ENCODE measurements at places on chromosomes 1 and 21.

GRCh38 chr1:153343040-153343681 lies 5.5 kb downstream of the PGLYRP4 start:
- DNase-seq = no peak

GRCh38 chr1:14135070-14135469 lies 435.1 kb downstream of the PRDM2 start:
- DNase-seq = no peak

DNA sequence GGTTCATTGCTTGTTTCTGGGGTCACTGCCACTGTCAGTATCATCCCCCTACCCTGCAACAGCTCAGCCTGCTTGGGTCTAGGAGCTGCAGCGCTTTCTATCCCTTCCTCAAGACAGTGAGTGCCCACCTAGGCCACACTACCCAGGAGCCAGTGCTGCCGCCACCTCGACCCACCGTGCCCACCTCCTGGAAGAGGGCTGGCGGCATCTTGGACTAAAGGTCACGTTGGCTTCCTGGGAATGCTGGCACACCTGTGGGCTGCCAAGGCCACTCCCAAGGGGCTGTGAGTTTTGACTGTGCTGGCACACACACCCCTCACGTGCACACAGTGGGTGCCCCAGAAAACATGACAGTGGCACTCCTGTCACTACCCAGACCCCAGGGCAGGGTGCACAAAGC lies 22.1 kb downstream of the CRYAA start:
- DNase-seq = no peak

- DNase-seq = no peak
Observed at GRCh38 chr1:64469116-64469976, 583 bp upstream of the CACHD1 start.

GRCh38 chr1:237754627-237755026 lies 136.1 kb downstream of the ZP4 start:
- no peak for DNase-seq

DNA sequence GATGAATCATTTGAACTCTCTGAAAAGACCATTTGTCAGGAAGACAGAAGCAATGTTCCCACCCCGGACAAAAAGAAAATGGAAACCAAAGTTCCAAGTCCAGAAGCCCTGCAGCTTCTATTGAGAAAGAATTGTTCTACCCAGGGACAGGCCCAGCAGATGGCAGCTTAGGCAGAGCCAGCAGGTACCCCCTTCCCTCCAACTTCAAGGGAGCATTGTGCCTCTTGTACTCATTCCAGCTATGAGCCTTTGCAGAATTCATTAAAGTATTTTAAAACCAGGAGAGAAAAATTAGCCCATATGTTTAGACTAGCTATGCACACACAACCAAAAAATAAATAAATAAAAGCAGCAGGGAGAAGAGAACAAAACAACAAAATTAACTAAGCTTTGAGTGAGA lies 85.2 kb upstream of the KCND3 start:
- DNase-seq = no peak

GRCh38 chr1:81811757-81812371 lies 11.1 kb downstream of the ADGRL2 start:
- no peak for DNase-seq

- peak; percentile 61 for DNase-seq
Observed at GRCh38 chr21:34846601-34847112, 177.9 kb downstream of the CLIC6 start.

DNA sequence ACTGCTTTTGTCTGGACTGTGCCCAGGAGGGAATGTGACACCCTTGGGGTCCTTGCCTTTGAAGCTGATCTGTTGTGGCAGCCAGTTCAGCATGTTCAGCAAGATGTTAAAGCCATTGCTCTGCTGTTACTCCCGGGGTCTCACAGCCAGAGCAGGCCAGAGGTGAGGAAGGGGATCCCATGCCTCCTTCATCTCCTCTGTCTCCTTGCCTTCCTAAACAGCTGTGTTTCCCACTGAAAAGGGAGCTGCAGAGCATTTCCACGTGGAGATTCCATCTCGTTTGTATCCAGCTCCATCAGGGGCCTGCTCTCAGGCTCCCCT lies 135.8 kb upstream of the COL6A1 start:
- DNase-seq = no peak

- no peak for DNase-seq
Observed at GRCh38 chr1:226656201-226656600, 82.9 kb downstream of the ITPKB start.

DNA sequence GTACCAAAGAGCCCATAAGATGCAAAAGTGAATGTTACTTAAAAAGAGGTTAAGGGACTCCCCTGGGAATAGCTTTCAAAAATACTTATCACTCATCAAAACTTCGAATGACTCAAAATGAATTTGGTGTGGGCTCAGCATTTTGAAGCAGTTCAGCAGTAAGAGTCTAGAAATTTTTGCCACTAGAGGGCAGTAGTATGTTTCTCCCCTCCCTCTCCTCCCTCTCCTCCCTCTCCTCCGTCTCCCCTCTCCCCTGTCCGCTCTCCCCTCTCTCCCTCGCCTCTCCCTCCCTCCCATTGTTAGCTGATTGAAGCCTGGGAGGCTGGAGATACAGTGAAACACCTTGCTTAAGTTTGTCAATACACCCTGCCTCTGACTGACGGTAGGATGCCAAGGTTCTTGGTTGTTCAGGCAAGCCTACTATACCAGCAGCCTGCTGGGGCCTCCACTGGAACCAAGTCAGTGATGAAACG lies 70.8 kb upstream of the TENT5C start:
- peak; percentile 29 for DNase-seq

- DNase-seq = no peak
Observed at GRCh38 chr1:98373056-98373455, 288.5 kb upstream of the SNX7 start.

DNA sequence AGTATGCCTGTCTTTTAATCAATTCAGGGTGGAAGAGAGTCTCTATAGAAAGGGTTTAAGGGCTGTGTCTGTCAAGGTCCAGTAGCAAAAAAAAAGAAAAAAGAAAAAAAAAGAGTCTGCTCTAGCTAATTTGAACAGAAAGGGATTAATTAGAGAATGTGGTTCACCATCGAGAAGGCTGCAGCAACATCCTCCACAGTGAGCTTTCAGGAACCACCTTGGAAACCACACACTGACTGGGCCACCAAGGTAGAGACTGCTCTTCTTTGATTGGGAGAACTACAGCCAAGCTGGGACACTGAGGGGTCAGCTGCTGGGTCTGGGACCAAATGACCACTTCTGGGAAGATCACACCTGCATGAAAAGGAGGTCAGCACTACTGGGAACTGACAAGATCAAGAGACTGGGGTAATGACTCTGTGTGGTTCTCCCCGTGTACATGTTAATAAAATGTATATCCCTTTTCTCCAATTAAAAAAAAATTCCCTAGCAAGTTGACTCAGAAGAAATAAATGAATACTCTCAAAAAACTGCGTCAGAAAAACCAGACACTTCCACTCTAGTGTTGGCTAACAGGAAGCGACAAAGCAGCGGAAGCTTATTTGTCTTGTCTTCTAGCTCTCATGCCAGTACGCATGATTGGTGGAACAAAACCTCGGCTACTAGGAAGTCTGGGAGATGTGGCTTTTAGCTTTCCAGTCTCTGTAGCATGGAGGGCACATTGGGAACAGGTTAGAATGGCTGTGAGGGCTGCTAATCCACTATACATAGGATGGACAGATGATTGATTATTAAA lies 60.0 kb upstream of the IVNS1ABP start:
- DNase-seq = no peak

GRCh38 chr1:25080294-25081209 lies 150.5 kb upstream of the RUNX3 start:
- DNase-seq = no peak

DNA sequence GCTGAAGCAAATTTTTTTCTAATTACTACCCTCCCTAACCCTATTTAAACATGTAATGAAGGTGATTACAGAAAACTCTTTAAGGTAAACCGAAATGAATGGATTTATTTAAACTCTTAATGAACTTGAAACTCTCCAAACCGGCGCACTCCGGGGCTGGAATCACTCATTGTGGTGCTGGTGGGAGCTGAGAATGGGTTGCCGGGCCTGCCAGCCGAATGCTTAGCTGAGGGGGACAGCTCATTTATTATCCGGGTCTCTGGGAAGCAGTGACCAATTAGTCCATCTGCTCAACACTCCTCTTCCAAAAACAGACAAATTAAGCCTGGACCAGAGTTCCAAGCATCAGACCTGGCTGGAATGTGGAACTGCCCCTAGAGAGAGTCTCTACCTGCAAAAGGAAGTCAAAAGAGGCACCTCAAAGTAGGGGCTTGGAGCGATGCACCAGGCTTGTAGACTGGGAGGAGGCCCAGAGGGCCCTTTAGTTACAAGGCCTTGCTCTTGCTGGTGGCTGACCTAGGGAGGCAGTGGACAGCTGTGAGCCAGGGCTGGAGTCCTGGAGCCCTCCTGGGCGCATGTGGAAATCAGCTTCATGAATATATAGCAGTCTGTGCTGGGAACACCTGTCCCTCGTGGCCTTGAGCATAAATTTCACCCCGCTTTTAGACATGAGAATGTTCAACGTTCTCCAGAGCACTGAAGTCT lies 320.7 kb downstream of the AJAP1 start:
- no peak for DNase-seq

DNA sequence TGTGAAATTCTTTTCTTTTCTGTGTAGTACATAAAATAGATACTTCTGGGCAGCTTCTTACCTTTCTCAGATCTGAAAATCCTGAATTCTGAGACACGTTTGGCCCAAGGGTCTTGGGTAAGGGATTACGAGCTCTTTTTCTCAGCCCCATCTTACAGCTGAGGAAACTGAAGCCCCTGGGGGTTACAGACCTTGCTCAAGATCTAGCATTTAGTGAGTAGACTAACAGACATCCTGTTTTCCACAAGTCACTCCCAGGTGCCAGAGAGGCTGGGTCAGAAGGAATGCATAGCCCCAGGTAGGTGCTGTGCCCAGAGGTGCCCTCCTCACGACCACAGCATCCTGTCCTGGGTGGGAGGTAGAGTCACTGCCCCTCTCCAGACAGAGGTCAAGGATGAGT lies 13.2 kb upstream of the CREG1 start:
- DNase-seq = no peak

GRCh38 chr1:226425431-226426031 lies 17.6 kb upstream of the PARP1 start:
- no peak for DNase-seq

DNA sequence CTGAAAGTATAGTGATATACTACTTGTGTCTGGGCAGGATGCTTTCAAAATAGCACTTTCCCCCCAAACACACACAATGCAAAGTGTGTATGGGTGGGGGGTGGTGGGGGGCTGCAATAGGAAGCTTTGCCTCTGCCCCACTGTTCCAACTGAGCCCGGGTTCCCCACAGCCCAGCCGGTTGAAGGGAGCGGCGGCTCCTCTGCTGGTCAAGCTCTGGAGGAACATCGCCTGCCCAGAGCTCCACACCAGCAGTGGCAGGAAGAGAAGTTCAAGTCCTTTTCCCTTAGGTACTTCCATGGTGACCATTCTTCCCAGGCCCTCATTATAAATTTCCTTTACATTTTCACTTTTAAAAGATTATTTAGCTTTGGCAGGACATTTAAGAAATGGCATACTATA lies 74.9 kb downstream of the CAPZB start:
- no peak for DNase-seq

GRCh38 chr1:219781491-219781890 lies 146.9 kb downstream of the SLC30A10 start:
- no peak for DNase-seq

DNA sequence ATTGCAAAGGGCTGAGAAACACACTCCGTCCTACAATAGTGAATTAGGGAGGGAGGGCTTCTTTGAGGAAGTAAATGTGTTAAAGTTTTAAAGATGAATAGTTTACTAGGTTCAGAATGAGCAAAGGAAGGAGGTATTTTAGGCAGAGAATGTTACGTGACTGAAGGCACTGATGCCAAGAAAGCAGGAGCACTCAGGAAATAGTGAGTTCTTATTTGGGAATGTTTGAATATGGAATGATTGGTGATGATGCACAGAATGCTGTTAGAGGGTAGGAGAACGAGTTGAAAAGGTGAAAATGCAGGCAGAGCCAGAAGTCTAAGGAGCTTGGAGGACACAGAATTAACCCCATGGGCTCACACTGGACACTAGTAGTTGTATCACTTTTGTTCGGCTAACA lies 108.0 kb downstream of the NRIP1 start:
- DNase-seq = peak; percentile 16
